Stimulated activated CD8-positive, alpha-beta memory T cell treated with anti-CD3 and anti-CD28 coated beads, Interleukin-4, amount 100 ng/mL, for 1 hour (primary cell): ENCODE measurements at places on chromosomes 16 and 17.
A peak's percentile ranks its signal among the peaks of the same experiment; 100 is the strongest.

DNA sequence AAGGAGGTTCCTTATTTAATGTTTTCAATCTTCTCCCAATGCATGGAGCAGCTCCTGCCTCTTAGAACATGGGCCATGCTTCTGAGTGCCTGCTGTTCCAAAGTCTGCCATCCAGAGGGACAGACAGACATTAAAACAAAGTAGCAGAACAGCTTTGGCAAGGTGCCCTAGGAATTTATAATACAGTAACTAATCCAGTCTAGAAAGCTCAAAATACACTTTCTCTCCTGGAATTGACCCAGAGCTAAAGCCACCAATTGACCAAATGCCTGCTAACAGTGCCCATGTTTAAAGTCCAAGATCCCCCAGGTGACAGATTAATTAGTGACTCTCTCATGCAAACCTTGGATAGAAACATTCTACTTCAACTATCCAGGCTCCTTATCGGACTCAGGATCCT, 11.1 kb upstream of the CHRNE start:
- DNase-seq, result no peak

DNA sequence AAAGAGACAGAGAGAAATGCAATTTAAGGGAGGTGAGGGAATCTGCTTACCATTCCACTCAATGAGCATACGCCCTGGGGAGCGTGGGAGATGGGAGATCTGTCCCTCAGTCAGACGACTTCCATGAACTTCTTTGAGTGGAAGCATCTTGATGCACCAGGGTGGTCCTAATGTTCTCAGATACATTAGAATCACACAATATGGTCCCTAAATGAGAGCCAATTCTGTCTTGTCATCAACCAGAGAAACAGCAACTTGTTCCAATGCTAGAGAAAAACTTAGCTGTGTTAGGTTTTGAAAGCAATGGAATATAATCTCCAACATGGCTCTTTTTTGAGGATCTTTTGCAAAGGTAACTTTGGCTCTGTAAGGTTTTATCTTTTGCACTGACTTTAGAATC, 44.1 kb downstream of the GPR139 start:
- no peak for DNase-seq

DNA sequence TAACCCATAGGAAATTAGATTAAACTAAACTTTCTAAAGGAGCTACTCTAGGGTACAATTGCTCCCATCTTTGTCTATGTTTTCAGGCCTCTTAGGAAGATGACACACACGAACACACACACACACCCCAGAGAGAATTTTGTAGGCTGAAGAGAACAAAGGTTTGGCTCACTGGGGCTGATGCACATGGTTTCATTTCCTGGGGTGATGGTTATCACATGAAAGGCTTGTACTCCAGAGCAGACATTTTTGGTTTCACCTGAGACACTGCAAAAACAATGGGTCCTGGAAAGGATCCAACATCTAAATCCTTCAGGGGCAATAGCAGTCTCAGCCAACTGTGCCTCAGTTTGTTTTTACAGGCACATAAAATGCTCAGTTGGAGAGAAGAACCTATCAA, 62.8 kb downstream of the GRB7 start:
- DNase-seq, result no peak

DNA sequence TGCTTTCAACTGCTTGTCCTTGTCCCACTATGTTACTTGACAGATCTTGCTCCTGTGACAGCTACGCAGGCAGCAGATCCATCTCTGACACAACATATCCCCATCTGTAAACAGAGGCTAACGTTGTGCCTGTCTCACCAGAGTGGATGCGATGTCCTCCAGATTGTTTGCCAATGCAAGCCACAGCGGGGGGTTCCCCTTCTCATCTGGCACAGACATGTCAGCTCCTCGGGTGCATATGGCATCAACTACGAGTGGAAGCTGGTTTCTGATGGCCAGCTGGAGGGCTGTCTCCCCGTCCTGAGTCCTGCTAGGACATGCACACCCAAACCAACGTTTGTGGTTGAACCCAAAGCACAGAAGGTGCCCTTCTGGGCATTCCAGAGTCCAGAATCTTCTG, 39.0 kb downstream of the CYB5D2 start:
- DNase-seq, result no peak

- DNase-seq, result no peak
Measured at GRCh38 chr16:82542714-82543113, 84.1 kb upstream of the CDH13 start.

DNA sequence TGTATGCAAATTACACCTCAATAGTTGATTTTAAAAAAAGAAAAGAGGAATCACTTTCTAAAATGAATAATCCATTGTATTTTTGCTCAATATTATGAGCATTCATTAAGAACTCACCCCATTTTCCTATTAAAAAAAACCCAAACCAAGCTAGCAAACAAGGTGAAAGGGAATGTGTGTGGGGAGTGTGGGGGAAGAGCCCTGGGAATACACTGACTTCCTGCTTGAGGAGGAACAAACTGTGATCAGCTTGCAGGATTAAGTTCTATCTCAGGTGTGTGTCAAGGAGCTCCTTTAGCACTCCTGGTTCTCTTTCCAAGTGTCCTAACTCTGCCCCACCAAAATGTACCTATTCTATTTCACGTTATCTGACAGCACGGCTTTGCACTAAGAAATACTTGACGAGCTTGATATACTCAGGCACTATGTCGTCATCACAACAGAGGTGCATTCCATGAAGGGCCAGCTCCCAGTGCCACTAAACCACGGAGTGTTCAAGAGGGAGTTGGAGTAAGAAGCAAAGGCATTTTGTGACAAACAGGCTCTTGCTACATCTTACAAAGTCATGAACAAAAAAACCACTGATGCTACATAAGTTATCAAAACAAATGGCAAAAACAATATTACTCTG, 73.2 kb downstream of the MYH10 start:
- DNase-seq, result no peak

DNA sequence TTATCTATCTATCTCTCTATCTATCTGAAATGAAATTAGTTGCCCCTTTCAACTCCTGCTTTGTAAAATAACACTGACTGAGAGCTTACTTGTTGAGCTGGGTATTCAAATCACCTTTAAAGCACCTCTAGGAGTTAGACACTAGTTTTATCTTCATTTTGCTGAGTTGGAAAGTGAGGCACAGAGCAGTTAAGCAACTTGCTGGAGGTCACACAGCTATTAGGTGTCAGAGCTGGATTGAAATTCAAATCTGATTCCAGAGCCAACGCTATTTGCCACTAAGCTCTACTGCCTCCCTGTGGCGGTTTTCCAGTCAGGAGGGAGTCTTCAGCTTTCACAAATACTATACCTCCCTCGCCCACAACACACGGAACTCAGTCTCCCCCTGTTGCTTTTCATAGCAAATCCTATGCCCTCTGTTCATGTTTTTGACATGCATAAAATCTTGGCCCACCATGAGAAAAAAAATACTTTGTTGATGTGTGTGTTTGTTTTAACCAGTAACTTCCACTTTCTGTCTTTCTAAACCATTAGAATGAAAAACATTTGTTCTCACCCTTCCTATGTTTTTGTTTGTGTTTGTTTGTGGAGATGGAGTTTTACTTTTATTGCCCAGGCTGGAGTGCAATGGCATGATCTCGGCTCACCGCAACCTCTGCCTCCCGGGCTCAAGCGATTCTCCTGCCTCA, 74.8 kb upstream of the SMURF2 start:
- peak; percentile 9 for DNase-seq

- DNase-seq, result peak; percentile 15
Measured at GRCh38 chr17:29722411-29723198, 99.9 kb upstream of the CORO6 start.

DNA sequence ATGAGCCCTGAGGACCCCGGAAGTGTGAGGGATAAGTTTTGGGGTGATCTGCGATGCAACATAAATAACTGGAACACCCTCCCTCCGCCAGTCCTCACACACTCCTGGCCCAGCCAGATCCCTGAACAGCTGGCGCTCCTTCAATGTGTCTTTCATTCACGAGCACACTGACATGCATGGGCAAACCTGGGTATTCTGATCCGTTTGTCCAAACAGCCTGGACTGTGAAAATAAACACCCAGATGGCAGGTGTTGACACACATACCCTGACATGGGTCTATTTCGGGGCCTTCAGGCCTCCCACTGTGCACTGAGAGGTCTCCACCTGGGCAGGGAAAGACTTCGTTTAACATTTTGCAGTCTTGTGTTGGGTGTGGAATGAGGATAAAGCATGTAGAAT, 3.0 kb upstream of the CPNE2 start:
- DNase-seq, result no peak

- DNase-seq, result no peak
Measured at GRCh38 chr17:80204626-80205468, 15.3 kb downstream of the SGSH start.

- DNase-seq, result no peak
Measured at GRCh38 chr16:12176051-12176450, 199.5 kb downstream of the SNX29 start.

GRCh38 chr17:17645961-17646360, 35.3 kb upstream of the RAI1 start:
- DNase-seq, result no peak

DNA sequence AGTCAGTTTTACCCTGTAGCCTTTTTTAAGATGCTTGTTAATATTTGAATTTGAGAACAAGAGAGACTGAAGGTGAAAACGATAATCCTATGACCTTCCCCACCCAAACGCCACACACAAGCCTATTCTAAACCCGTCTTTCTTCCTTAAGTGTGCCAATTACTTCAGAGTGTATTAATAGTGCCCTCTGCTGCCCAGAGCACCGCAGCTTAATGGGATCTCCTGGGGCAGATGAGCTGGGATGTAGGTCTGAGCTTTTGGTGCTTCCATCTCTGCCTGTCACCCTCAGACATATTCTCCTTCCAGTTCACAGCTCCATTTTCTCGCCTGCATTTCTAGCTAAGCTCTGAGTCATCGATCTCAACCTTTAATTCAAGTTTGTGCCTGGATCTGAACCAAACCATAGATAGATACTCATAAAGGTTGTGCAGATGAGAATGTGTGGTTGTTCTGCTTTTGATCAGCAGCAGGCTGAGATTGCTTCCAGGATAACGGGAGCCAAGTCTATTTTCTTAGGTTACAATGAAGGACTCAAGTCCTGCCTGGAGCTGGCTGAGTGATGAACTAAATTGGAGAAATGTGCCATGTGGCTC, 46.4 kb upstream of the CDH13 start:
- DNase-seq, result no peak

GRCh38 chr17:67475161-67475937, 98.3 kb downstream of the PITPNC1 start:
- peak; percentile 55 for DNase-seq

- no peak for DNase-seq
Measured at GRCh38 chr17:81601525-81602120, 35.3 kb downstream of the NPLOC4 start.

GRCh38 chr16:11493531-11493929, 93.2 kb downstream of the LITAF start:
- DNase-seq, result no peak

DNA sequence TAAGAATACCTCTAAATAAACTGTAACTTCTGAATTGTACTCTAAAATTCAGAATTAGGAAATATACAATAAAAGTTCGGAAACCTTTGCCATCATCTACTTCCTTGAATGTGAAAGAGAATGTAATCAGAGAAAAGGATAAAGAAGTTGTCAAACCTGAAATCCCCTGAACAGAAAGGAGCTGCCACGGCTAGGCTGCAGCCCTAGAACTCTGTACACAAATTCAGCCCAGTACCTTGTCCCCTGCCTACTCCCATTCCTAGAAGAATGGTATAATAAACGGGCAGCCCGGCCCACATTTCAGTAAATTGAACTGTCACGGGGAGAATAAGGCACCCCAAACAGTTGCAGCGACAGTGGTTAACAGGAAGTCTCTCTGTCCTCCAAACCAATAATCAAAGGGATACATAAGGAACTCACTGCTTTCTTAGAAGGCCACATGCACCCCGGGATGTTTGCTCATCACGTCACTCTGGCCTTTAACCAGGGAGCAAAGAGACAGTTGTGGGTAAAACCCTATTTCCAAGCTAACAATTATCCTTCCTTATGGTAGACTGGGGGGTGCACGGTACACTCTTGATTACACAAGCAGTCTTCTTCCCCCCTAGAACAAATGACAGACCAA, 24.3 kb upstream of the RFFL start:
- no peak for DNase-seq

GRCh38 chr17:34527908-34528470, 51.4 kb upstream of the TMEM132E start:
- no peak for DNase-seq

DNA sequence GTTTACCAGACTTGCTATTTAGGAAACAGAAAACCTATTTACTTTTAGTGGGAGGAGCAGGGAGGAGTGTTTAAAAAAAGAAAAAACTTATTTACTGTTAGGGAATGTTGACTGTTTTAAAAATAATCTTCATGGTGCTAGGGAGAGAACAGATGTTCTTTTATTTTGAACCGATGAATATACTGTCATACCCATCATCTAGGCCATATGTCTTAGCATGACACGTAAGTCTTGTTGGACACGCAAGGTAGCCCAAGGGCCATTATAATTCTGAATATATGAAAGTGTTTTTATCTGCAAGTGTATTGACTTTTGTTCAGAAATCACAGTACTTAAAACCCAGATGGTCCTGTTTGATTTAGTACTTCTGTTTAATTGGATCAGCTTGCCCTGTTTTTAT, 11.6 kb downstream of the WIPF2 start:
- DNase-seq, result no peak

- DNase-seq, result no peak
Measured at GRCh38 chr16:424033-424622, 1.3 kb upstream of the RAB11FIP3 start.

GRCh38 chr17:55454906-55455474, 33.4 kb upstream of the MMD start:
- DNase-seq, result no peak

DNA sequence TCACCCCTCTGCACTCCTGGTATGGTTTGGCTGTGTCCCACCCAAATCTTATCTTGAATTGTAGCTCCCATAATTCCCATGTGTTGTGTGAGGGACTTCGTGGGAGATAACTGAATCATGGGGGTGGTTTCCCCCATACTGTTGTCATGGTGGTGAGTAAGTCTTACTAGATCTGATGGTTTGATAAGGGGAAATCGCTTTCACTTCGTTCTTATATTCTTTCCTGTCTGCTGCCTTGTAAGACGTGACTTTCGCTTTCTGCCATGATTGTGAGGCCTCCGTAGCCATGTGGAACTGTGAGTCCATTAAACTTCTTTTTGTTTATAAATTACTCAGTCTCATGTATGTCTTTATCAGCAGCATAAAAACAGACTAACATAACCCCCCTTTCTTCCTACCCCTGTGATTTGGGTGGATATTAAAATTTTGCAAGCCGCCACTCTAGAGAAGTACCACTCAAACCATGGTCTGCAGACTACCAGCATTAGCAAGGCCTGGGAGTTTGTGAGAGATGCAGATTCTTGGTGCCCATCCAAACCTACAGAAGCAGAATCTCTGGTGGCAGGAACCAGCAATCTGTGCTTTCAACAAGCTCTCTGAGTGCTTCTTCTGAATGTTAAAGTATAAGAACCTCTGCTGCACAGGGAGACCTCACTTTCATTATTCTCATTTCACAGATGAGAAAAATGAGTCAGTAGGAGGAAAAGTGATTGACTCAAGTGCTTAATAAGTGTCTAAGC, 999.5 kb upstream of the EEF2KMT start:
- no peak for DNase-seq

- DNase-seq, result no peak
Measured at GRCh38 chr16:88956546-88957432, 20.2 kb downstream of the CBFA2T3 start.
